ENCODE measurements at places on chromosomes 11 and 22.

DNA sequence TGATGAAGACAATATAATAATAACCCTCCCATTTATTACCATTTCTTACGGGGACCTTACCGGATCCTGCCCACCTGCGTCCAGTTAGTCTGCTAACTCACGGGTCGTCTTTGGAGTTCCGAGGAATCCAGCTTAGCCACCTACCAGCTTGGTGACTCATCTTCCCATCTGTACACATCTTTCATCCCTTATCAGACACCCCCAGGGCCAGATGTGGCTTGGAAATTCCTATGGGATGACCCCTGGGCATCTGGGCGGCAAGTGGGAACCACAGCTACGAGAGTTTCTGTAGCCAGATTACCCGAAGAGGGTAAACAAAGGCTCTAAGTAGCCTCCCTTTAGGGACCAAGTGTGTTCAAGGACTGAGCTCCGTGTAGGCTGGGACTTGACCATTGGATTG lies 12.8 kb upstream of the PRR5 start:
- DNase-seq = no peak

DNA sequence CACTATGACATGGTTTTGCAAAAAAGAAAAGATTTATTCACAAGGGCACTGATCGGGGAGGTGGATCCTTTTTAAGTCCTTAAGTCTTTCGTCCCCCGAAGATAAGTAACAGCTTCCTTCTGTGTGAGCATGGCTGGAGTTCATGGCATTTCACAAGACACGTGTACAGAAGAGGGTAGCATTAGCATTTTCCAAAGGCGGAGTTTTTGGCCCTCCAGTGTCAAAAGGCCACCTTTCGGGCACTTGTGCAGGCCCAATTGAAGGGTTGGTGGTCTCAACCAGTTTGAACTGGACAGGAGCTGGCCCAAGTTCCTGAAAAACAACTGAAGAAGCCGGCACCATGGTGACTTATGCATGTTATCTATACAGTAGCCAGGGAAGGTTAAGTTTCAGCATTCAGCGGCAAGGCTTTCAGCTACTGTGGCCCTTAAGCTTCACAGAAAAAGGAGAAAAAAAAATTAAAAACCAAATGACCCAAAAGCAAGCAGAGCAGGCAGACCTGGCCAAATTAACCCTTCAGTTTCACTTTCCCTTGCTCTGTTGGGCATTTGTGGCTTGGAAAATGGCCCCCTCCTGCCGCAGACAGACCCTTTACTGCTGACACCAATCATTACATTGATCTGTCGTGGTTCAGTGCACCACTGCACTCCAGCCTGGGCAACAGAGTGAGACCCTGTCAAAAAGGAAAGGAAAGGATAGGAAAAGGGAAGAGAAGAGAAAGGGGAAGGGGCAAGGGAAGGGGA lies 18.7 kb downstream of the ZNF74 start:
- DNase-seq = no peak

DNA sequence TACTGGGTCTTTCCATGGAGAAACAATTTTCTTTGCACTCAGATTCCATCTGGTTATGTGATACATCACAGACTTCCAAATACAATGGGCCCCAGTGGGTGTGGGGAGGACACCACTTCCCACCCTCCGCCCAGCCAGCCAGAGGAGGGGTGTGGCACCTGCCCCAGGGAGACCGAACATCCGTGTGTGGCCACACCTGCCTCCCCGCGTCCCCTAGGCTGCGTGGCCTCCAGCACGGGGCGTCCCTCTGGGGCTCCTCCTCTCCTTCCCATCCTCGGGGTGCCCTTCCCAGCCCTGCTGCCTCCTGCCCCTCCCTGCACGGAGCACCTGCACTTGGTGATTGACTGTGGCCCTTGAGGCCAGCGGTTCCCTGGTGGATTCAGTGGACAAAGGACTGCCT lies 49.1 kb downstream of the CERK start:
- no peak for DNase-seq

DNA sequence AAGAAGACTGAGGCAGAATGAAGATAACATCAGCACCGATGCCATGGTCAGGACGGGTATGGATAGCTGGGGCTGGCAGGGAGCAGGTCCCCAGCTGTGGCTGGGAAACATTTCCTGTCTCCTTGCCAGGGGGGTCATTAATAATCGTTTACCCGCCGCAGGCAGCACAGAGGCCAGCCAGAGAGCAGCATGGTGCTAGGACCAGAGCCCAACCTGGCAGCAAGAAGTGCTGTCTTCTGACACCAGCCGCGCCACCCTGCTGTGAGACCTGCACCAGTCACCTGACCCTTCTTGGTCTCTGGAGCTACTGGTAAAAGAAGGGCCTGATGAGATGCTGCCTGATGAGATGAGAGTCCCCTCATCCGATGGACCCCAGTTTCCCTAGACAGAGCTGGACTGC lies 36.3 kb downstream of the PDE2A start:
- no peak for DNase-seq

GRCh38 chr22:45318168-45318557 lies 8.4 kb downstream of the FAM118A start:
- DNase-seq = peak; percentile 76

GRCh38 chr11:82796998-82797961 lies 63.6 kb upstream of the FAM181B start:
- no peak for DNase-seq

DNA sequence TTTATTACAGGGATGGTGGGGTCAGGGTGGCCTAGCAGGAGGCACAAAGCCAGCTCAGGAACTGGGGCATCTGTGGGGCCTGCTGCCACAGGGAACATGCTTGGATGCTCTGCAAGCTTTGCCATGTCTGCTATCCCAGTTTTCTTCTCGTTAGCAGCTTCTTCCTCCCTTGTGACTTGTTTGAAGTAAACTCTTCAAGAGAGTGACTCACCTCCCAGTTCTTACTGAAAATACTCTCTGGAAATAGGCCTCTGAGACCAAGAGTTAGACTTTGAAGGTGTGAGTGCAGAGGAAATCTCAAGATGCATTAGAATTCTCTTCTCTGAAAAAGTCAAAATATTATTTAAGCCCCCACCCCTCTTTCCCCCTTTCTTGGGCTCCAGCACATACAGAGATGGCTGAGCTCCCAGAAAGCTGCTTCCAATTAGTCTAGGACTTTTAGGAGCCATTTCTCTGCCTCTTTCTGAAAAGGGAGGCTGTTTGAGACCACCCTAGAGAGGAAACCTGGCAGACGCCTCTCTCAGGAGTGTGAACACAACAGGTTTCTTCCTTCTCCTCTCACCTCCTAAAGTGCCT lies 15.1 kb downstream of the CWC15 start:
- no peak for DNase-seq

- DNase-seq = no peak
Observed at GRCh38 chr11:36304351-36304750, 8.3 kb downstream of the PRR5L start.

DNA sequence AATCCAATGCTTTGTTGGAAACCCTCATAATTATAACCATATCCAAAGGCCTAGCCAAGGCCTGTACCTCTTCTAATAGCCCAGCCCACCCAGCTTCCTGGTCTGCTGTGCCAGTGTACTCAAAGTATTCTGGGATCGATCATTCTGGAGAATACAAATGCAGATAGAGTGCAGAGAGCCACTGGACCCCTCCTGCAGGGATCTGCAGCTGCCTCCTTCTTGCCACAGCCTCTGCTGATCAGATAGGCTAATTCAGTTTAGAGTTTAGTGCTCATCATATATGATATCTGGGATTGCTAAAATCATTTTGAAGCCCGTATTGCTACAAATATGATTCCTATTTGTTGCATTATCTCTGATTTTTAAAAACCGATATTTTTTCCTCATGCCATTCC lies 17.5 kb downstream of the CASP5 start:
- no peak for DNase-seq

DNA sequence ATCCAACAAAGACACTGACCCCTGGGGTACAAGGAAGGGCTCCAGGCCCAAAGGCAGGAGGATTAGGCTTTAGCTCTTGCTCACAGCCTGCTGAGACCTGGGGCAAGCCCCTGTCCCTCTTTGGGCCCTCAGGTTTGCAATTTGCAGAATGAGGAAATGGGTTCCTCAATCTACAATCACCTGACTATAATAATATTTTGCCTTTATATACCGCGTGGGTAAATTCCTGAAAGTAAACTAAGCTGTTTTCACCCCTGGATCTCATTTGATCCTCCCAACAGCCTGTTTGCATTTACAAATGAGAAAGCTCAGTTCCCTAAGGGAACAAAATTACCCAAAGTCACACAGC lies 797 bp downstream of the STARD10 start:
- no peak for DNase-seq

- no peak for DNase-seq
Observed at GRCh38 chr11:41113160-41113559, 346.3 kb downstream of the LRRC4C start.

DNA sequence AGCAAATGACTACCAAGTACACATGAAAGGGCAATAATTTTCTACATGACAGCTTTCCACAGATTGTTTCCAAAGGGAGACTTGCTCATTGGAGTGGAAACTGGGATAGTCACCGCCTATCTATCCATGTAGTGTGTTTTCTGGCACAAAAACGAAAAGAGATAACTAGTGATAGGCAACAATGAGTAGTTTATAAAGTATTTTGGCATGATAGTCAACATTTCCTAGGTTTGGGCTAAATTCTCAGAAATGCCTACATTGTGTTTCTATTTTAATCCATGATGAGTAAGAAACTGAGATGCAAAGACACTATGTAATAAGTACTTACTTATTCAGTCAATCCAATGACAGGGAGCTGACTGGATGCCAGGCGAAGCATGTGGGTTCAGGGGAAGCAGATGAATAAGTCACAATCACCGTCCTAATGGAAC lies 1129.1 kb downstream of the DLG2 start:
- no peak for DNase-seq

DNA sequence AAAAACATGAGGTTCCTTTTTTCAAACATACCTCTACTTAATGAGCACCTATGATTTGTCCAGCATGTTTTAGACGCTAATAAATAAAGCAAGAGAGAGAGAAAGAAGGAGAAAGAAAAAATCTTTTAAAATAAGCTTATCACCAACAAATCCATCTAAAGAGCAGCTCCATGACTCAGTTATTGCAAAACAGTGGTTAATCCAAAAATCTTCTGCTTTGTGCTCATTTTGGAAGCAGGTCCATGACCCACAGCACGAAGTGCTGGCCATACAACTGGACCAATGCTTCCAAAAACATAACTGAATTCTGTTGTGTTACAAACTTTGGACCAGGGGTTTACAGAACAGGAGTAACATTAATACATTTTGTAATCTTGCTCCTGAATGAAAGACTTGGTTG lies 696.6 kb downstream of the KCNA4 start:
- no peak for DNase-seq

DNA sequence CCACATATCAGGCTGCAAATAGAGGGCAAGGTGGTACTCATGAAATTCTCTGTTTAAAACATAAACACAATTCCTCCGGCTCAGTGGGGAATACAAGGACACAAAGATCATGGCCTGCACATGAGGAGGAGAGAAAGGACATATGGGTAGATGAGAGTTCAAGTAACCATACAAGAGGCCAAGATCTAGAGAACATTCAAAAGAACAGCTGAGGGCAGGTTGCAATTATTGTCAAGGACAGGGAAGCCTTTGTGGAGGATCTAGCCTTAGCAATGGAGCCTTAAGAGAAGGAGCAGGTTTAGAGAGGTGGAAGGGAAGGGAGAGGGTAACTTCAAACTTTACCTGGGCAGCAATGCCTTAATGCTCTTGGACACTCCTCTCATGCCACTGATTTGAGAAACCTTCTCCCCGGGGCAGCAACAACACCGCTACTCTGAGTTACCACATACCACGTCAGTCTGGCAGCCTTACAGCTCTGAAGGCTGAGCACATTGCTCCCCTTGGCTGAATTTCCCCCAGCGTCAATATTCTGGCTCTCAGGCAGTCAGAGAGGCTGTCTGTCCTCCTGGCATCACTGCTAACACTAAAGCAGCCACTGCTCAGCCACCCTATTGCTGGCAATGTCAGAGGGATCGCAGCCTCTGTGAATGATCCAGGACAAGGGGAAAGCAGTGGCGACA lies 55.5 kb downstream of the CLPB start:
- no peak for DNase-seq

- no peak for DNase-seq
Observed at GRCh38 chr11:116840224-116840745, 2.9 kb upstream of the APOA1 start.

DNA sequence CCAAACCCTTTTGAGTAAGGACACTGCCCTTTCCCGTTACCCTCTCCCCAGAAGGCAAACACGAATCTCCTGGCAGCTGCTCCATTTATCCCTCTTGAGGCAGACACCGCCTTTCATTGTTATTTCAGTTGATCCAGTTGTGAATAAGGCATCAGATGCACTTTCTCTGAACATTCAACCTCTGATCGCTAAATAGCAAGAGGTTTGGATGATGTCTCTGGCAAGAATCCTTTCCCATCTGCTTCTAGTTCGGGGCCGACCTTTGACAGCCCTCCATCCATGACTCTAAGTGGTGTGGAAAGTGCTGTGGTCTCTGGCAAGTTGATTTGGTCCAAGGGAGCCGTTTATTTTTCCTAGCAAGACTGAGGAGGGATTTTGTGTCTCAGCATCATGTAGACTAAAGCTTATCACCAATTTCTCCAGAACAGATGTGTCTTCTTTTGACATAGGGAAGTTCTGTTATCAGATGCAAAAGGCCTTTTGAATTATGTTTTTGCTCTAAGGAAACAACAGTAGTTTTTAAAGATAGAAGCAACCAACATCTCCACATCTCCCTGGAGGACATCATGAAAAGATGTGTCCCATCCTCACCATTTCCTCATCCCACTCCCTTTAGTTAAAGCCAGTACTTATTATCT lies 123.6 kb downstream of the CCDC34 start:
- no peak for DNase-seq

DNA sequence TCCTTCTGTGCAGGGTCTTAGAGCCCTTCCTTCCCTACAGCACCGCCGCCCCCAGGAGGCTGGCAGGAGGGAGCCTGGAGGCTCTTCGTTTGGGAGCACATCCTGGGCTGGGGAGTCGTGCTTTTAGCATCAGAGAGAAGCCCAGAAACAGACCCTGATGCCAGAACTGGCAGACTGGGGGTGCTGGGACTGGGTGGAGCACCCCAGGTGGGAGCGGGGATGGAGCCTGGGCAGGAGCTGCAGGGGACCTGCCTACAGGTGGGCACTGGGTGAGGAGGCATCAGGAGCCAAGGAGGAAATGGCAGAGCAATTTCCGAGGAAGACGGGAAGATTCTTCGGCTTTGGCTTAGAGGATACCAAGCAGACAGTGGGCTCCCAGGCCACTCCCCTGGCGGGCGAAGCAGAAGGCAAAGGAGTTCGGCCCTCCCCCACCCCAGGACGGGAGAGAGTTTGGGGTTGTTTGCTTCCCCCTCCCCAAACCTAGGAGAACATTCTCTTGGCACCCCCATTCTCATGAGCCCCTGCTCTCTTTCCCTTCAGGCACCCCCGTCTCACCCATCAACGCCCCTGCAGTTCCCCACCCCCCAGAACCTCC lies 1.1 kb downstream of the SYT7 start:
- no peak for DNase-seq

All from activated CD8-positive, alpha-beta memory T cell treated with anti-CD3 and anti-CD28 coated beads for 1 hour (primary cell).